ENCODE measurements at places on chromosomes 4 and X.

GRCh38 chr4:130808492-130808891 lies 1712.5 kb downstream of the C4orf33 start:
- no peak for DNase-seq

DNA sequence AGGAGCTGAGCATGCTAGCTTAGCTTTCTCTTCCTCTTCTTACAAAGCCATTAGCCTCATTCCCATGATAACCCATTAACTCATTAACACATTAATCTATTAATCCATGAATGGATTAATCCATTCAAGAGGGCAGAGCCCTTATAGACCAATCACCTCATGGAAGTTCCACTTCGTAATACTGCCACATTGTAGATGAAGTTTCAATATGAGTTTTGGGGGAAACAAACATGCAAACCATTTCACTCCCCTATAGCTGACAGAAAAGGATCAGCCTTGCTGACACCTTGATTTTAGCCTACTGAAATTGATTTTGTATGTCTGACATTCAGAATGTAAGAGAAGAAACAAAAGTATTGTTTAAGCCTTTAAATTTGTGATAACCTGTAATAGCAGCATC lies 251.8 kb upstream of the GALNTL6 start:
- DNase-seq: no peak

GRCh38 chr4:7715271-7716009 lies 224.2 kb downstream of the AFAP1 start:
- no peak for DNase-seq

- no peak for DNase-seq
Observed at GRCh38 chrX:31435592-31435991, 363.8 kb upstream of the FTHL17 start.

All from stimulated activated CD8-positive, alpha-beta memory T cell treated with anti-CD3 and anti-CD28 coated beads, Interleukin-2, amount 100 ng/mL, for 48 hours (primary cell).